ENCODE measurements at places on chromosomes 1 and 21.

- peak; percentile 24 for DNase-seq
Measured at GRCh38 chr1:45304311-45305081, 22.2 kb upstream of the HPDL start.

DNA sequence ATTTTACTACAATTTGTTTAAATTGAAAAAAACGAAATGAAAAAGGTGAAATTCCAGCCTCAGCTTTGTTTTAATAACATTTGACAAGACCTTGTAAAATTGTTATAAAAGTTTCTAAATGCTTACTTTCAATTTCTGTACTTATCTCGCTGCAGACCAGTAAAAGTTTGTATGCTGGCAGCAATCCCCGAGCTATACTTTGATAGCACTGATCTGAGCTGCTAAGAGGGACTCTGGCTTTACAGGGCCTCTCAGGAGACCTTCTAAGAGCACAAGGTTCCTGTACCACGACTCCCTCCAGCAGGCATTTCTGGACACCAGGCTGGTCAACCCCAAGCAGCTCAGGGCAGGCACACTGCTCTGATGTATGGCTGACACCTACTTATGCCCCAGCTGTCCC lies 13.1 kb downstream of the STMN1 start:
- DNase-seq, result no peak

DNA sequence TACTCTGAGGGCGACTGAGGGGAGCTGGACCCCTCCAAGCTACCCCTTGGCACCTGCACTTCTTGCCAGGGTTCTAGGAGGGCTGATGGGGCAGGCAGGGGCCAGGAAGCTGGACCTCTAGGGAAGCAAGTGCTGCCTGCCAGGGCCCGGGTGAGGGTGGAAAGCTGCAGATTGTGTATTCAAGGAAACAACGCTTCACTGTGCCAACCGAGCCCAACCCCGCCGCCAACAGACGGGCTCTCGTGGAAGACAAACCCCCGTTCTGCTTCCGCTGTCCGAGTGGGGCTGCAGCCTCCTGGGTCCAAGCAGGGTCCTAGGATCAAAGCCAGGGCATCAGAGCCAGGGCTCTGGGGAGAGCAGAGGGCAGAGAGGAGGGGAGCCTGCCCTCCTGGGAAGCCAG lies 3.2 kb downstream of the EFHD2 start:
- DNase-seq, result peak; percentile 65

- no peak for DNase-seq
Measured at GRCh38 chr21:42092771-42093170, 21.7 kb downstream of the UMODL1 start.

GRCh38 chr1:230548997-230549396 lies 93.3 kb upstream of the COG2 start:
- DNase-seq, result peak; percentile 14

DNA sequence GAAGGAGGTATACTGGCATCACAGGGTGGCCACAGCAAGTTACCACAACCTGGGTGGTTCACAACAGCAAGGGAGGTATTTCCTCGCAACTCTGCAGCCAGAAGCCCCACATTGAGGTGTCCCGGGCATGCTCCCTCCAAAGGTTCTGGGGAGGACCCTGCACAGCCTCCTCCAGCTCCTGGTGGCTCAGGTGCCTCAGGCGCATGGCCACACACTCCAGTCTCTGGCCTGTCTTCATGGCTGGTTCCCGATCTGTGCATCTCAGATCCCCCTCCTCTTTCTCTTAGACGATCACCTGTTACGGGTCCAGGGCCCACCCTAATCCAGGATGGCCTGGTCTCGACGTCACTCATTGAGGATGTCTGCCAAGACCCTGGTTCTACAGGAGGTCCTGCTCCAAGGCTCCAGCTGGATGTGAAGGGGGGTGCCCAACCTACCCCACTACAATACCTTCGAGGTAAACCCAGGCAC lies 6.7 kb upstream of the ARF1 start:
- no peak for DNase-seq

DNA sequence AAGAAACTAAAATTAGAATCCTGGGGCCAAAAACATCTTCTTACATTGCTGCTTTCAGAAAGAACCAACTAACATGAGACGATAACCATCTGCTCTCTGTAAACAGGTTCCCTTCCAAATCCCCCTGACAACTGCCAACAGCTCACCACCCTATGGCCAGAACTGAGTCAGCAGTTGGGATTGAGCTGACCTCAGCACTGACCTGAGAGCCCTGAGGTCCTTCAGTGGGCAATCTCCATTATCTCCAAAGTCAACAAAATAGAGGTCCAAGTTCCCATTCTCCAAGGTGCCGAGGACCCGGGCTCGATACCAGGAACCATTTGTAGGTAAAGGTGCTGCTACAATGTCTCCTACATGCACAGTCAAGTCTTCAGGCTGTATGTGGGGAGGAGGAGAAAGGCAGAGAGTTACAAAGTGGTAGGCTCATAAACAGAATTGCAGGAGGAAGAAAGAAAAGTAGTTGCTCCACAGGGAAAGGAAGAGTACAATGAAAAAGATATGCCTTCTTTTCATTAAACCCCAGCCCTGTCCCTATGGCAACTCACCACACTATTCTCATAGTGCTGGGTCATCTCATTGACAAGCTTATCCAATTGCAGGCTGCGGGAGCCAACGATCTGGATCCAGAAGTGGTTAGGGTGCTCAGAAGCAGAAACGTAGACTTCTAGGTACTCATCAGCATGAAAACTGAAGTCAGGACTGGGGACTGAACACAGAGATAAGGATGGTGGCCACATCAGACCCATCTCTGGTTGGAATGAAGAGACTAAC lies 12.8 kb upstream of the MRPL9 start:
- DNase-seq, result no peak

GRCh38 chr1:246265481-246265880 lies 241.6 kb downstream of the SMYD3 start:
- DNase-seq, result no peak

DNA sequence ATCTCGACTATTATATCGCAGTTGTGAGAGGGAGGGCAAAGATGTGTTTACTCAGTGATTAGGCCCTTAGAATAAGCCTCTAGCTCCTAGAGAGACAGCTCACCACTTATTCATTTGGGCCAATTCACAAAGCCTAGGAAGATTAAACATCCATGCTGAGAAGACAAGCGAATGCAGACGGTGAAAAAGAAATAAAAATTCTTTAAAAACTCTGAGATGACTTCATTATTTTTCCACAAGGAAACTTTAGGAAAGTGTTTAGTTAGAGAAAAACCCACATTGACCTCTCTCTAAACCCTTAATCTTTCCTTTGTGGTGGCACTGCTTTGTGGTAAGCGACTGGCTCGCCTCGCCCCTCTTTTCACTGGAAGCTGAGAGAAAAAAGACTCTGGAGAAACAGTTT lies 146.8 kb upstream of the DMRTA2 start:
- DNase-seq, result no peak

- DNase-seq, result peak; percentile 48
Measured at GRCh38 chr21:34020005-34020847, 53.2 kb upstream of the MRPS6 start.

- no peak for DNase-seq
Measured at GRCh38 chr1:30694280-30695175, 28.9 kb downstream of the MATN1 start.

DNA sequence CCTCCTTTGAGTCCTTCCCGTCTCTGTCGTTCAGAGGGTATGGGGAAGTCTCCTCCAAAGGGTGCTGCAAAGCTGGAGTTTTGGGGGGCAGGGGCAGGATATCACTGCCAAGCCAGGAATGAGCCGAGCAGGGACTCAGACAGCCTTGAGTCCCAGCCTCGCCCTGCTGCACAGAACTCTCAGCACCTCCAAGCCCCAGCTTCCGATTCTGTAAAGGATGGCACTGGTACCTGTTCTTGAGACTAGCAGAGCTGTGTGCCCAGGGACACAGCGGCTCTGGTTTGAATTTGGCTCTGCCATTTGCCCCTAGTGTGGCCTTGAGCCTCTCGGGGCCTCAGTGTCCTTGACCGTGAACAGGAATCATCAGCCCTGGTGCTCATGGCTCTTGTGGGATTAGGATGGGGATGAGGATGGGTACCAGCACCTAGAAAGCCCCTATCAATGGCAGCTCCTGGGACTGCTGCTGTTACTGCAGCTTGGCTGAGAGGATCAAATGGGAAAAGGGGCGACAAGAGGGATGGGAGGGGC lies 1.5 kb upstream of the FBLIM1 start:
- no peak for DNase-seq

DNA sequence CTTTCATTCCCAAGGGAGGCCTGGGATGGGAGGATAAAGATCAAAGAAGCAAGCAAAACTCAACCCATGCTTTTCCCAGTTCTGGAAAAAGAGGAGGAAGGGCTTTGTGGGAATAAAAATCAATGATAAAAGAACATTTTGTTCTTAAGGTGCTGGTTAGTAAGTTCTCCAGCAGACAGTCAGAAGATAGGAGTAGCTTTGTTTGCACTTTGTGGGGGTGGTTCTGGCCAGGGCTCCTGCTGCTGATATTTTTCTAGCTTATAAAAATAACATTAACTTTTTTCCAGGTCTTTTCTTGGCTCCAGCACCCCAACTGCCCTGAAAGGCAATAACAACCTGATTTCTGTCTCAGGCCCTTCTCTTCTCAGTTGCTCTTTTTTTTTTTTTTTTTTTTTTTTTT lies 220.0 kb downstream of the FGGY start:
- no peak for DNase-seq

DNA sequence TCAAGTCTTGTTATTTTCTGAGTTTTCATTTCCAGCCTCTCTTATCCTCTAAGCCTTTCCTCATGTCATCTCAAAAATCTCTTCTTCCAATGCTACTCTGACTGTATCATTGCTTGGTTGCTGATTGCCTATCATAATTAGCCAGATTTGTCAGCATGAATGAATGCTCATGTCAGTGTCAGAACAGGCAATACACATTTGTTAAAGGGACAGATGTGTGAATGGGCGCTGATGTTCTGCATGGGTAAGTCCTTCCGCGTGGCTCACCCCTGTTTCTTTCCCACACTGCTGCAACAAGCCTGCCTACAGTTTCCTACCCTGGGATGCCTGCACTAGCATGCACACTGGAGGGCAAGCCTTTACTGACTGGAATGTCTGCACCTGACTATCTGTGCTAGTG lies 100.6 kb downstream of the RHOU start:
- no peak for DNase-seq

DNA sequence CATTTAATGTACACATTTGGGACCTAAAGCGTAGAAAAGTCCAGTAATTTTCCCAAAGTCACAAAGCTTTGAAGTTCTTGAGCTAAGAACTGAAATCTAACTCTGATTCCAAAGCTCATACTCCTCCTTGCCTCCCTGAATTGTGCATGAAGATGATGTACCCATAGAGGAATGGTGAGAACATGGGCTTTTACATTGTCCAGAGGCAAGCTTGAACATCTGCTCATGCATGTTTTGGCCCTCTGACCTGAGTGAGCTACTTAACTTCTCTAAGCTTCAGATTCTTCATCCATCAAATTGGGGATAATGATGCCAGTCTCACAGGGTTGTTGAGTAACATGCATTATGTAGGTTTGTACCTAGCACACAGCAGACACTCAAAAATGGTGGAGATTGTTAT lies 258.4 kb upstream of the HOOK1 start:
- no peak for DNase-seq

- DNase-seq, result no peak
Measured at GRCh38 chr1:36793452-36793851, 240.9 kb downstream of the GRIK3 start.

- DNase-seq, result no peak
Measured at GRCh38 chr1:78640462-78640861, 9.2 kb upstream of the IFI44 start.

DNA sequence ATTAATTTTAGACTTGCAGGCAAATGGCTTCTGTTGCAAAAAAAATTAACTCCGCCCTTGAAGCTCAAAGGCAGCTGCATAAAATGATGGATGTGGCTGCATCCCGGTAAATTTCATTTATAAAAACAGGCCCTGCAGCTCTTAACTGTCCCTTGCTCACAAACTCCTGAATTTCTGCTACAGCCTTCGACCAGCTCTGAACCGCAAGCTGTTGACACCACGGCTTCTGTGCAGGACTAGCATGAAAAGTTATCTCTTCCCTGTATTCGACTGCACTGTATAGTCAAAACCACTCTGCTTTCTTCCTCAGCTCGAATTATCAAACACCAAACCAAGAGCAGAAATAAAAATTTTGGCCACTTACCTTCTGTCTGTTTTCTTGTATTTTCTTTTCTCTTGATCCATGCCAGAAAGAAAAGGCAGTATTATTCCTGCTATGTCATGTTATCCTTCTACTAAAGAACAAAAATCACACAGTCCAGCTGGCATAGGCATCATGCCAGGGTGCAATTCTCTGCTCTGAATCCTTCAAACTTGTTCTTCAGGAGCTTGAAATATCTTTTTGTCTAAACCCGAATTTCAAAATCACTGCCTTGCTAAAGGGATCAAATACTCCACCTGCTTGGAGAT lies 195.5 kb upstream of the NCAM2 start:
- DNase-seq, result peak; percentile 86

DNA sequence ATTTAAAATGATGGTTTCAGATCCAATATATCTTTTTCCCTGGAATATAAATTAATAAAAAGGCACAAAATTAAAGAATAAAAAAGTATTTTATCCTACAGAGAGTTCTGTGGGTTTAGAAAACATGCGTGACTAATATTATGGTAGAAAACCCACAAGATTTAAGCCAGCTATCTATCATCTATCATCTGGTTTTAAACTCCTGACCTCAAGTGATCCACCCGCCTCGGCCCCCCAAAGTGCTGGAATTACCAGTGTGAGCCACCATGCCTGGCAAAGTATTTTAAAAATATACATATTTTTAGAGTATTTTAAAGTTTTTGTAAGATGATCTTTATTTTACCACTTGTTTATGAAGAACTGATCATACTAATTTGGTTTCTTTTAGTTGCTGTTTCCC lies 79.5 kb downstream of the NRIP1 start:
- DNase-seq, result no peak

DNA sequence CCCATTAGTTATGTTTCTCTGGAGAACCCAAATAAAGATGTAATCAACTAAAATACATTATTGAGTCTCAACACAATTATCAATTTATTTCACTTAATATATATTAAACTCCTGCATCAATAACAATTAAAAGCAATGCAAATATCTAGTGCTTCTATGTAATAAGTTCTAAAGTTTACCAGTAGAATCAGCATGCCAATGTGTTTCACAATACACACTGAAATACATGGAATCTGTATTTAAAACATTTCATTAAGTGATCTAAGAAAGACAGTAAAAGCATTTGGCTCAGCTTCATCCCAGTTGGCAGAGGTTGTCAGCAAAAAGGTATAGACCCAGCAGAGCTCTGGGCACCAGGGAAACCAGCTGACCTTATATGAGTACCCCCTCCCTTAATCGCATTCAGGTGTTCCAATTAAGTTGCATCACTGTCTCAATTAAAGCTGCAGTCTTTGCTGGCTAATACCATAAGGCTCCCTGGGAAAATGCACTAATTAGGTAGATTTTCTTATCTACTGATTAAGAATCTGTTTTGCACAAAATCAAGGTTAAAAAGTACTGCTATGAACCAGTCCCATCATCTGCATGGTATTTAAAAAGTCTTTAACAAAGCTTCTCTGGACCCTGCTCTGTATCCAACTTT lies 63.1 kb downstream of the NIBAN1 start:
- DNase-seq, result no peak
